Hematopoietic multipotent progenitor cell treated with erythropoietin and hydrocortisone succinate and interleukin-3 and kit ligand, for 15 days (in vitro differentiated cells): ENCODE measurements at places on chromosomes 5 and 9.

GRCh38 chr9:82495884-82496777, 507.6 kb downstream of the SPATA31D1 start:
- DNase-seq = no peak

GRCh38 chr9:84140535-84141101, 160.0 kb downstream of the RMI1 start:
- DNase-seq = no peak

GRCh38 chr9:130040984-130041647, 1.9 kb downstream of the FNBP1 start:
- DNase-seq = no peak

DNA sequence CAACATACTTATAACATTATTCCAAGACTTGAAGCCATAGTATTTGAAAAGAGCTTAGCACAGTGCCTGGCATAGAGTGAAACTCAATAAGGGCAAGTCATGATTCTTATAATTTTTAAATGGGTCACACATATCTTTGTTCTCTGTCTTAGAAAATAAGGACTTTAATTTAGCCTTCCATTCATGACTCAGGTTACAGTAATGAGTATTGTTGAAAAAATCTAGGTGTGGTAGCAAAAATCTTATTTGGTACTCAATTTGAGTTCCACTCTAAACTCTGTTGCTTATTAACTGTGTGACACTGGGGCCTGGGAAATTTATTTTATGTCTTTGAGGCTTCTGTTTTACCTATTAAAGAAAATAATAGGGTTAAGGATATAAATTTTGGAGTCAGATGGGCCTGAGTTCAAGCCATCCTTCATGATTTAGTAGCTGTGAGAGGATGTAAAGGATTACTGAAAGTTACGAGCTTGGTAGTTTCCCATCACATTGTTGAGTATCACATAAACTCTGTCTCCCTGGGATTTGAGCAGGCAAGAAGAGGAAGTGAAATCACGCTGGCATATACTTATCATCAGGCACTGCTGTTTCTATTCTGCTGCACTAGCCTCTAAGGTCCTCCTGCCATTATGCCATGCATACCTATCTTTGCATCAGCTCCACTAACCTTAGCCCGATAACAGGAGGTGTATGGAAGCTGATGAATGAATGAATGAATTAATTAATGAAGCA, 1.5 kb downstream of the SPINK9 start:
- no peak for DNase-seq

GRCh38 chr9:131589124-131589711, 43.9 kb downstream of the PRRT1B start:
- no peak for DNase-seq

- DNase-seq = no peak
Observed at GRCh38 chr9:136902259-136902821, 16.0 kb downstream of the TRAF2 start.

GRCh38 chr5:9507974-9508373, 37.9 kb downstream of the SEMA5A start:
- DNase-seq = no peak

DNA sequence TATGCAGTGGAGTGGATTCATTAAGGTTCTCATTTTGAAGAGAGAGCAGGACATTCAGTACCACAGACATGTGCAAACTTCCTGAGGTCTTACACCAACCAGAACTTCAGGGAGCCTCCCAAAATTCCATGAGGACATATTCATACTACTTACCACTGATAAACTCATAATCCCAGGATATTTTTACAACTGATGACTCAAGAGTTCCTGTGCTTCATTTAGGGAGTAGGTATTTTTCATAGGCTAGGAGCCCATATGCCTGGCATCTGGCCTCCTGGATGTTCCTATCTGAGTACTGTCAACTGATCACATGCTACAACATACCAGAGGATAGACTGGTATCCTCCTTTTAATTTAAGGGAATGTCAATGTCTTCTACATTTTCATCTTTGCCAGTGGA, 578.0 kb downstream of the EFNA5 start:
- no peak for DNase-seq

- peak; percentile 29 for DNase-seq
Observed at GRCh38 chr5:96742538-96742937, 65.2 kb downstream of the ERAP1 start.

DNA sequence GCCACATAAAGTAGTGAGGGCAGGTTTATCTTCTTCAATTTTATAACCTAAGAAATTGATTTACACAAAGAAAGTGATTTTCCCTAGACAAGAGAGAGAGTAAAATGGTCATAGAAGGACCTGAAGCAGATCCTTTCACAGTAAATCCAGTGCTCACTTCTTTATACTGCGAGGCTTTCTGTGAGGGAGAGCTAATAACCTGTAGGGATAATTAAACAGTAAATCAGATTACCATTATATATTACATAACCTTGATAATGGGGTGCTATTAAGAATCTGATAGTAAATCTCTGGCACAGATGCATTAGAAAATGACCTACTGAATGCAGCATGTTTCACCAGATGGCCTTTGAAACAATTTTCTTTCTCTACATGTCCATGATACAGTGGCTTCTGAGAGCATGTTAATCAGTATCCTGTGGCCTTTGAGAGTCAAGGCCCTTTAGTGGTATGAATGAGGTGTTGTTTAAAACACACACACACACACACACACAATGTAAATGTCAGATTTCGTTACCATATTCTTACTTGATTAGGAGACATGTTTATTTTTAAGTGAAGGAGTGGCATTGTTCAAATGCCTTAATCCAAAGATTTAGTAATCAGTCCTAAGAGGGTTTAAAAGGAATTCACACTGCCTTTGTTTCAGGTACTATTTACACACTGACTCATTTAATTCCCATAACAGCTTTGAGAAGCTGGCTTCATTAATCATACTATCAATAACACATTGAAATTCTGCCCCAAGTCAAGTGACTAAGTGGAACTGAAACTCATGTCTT, 124.7 kb downstream of the ALDH1A1 start:
- DNase-seq = no peak

DNA sequence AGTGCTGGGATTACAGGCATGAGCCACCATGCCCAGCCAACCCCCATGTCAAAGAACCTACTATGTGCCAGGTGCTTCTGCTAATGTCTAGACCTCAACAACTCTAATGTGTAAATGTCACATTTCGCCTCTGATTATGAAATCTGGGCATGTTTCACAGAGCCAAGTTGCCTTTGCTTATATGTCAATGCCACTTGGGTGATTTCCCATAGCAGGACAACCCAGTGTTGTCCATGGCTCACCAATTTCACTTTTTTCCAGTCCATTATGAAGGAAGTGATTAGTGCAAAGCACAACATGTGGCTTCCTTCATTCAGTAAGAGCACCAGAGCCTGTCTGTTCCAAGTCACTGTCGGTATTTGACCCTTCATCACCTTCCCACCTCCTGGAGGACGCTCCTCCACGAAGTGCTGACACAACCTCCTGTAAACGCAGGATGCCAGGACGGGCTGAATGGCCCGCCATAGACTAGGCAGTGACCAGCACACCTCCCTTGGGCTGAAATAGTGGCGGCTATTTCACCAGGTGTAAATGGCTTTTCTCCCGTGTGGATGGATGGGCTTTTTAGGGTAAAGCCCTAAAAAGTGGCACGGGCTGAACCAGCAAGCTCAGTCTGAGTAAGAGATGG, 962 bp upstream of the PKN3 start:
- no peak for DNase-seq

DNA sequence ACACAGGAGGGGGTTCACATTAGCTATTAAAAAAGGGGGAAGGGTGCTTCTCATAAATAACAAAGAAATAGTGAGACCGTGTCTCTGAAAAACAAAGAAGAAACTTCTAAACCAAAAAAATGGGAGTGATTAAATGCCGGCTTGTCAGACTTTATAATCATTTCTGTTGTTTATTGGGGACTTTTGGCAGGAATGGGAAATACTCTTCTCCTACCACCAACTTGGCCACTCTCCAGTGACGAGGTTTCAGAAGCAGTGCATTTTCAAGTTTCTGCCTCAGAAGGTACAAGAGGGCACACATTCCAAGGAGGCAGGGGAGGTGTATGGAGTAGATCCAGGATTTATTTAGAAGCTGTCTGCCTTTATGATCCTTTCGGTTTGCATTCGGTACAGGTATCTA, 46.2 kb downstream of the LIX1 start:
- no peak for DNase-seq

- DNase-seq = no peak
Observed at GRCh38 chr5:72951671-72952468, 4.0 kb upstream of the FCHO2 start.

DNA sequence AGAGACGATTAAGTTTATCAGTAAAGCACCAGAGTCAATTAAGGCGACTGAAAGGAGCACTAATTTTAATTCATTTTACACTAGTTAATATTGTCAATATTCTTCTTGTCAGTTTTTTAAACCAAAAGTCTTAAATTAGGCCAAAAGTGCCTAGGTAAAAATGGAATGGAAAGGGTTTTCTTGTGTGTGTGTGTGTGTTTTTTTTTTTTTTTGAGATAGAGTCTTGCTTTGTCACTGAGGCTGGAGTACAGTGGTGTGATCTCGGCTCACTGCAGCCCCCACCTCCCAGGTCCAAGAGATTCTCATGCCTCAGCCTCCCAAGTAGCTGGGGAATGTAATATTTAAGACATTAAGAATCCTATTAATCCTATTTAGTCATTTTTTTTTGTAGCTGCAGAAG, 3.1 kb upstream of the APC start:
- no peak for DNase-seq

GRCh38 chr5:344668-345067, 23.2 kb downstream of the AHRR start:
- DNase-seq = no peak

- no peak for DNase-seq
Observed at GRCh38 chr5:10155897-10156667, 93.6 kb downstream of the ATPSCKMT start.

GRCh38 chr5:2217219-2217618, 334.5 kb upstream of the IRX4 start:
- DNase-seq = no peak

DNA sequence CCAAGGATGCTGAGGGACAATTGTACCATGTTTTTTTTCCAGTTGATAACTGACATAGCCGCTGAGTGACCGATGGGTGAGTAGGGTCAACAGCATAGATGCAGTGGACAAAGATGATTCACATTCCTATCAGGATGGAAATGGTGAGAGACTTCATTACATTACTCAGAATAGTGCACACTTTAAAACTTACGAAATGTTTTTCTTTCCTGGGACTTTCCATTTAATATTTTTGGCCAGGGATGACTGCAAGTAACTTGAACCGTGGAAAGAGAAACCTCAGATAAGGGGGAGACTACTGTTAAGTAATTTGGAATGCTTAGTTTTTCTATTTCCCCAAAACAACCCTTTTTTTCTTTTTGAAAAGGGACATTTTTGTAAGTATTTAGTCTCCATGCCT, 3.0 kb upstream of the TUSC1 start:
- no peak for DNase-seq

GRCh38 chr9:14902561-14902960, 7.7 kb downstream of the FREM1 start:
- DNase-seq = no peak

DNA sequence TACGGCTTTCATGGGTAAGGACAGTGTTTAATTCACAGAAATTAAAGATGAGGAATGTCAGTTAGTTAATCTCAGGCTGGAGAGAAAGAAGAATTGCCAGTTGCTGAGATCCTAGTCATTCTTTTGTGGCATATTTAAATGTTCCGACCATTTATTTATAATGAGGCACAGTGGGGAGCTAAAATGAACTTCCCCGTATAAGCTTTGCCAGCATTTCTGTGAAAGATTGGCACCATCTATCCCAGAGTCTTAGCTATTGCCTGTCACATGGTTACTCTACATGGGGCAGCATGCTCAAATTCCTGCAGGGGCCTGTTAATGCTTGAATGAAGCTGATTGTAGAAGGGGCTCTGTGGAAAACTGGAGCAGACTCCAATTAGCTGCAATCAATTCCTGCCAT, 314.1 kb downstream of the PRELID2 start:
- no peak for DNase-seq

DNA sequence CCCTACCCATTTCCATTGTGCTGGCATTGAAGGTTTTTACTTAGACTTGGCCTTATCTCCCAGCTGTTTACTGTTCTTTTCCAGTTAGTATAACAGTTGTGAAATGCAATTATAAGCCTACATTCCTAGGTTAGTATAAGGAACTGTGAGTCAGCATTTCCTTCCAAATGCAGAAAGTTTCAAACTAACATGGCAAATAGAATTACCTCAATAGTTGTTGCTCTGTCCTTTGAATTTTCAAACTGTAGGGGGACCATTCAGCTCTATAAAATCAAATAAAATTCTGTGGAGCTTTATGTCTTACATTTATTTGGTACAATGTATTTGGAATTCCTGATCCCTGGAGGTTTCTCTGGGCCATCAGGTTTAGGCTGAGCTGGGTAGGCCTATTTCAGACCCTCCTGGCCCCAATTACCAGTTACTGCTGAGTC, 47.2 kb downstream of the ARHGEF28 start:
- DNase-seq = no peak

DNA sequence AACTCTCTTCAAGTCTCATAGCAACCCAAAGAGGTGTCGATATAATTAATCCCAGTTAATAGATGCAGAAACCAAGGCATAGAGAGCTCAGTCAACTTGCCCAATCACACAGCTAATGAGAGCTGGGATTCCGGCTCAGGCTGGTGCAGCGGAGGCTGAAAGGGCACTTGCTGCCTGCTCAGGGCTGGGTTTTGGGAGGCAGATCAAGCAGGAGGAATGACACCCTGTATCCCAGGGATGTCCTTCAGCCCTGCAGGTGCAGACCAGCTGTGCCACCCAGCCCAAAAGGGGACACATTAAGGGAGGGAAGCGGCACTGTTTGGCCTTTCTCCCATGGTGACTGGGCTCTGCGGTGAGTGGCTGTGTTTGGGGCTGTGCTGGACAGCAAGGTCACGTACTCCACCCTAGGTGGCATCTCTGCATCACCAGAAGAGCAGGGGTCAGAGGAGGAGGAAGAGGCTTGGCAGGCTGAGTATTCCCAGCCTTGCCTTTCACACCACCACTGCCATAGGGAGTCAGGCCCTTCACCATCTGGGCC, 124.1 kb downstream of the MVB12B start:
- DNase-seq = no peak
